ENCODE measurements at places on chromosomes 11 and 22.

DNA sequence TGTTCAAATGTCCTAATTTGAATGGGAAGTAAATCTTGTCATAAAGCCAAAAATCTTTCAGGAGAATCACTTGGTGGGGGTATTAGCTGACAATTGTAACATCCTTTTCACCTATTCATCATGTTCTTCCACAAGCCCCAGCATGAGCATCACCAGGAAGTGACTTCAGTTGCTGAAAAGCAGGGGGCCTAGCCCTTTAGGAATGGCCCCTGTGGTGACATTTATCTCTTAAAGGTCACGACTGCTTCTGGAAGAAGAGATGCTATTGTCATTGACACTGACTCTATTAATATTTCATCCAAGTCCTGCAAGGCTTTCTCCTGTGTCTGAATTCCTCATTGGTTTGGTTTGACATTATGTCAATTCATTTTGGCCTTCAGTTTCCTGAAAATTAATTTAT lies 92.6 kb downstream of the OR5AK2 start:
- DNase-seq, result no peak

- DNase-seq, result no peak
Measured at GRCh38 chr22:37423283-37423682, 4.0 kb downstream of the ELFN2 start.

GRCh38 chr11:30914143-30914762 lies 328.1 kb upstream of the MPPED2 start:
- DNase-seq, result peak; percentile 37

DNA sequence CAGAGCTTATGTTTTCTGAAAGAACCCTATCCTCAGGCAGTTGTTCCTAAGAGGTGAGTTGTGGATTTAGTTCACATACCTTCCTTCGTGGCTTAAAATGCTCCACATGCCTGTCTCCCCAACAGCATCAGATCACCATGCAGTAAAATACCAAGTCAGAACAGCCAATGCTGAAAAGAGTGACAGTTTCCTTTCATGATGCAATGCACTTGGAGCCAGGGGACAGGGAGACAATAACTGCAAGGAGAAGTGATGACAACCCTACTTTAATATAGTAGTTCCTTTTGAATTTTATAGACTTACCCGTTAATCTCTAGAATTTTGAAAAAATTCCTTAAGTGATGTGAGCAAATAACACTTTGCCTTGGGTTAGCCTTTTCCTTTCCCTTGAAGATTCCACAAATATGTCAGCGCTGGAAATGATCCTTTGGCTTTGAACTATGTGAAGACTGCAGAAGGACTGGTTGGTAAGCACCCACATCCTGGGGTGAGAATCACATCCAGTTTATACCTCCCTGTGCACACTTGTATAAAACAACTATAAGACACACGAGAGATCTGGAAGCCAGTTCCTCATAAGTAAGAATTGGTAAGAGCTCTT lies 71.2 kb downstream of the PIWIL4 start:
- no peak for DNase-seq

DNA sequence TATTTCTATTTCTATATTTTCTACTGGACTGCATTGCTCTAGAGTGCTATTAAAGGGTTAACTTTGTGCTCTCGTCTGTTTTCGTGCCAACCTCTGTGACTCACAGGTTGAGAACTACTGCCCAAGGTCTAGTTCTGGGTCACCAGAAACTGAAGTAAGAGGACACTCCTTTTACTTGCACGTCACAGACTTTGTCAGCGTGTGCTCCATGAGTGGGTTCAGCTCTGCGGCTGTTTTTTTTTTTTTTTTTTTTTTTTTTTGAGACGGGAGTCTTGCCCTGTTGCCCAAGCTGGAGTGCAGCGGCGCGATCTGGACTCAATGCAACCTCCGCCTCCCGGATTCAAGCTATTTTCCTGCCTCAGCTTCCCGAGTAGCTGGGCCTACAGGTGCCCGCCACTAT lies 49.8 kb downstream of the CLMP start:
- DNase-seq, result no peak

- no peak for DNase-seq
Measured at GRCh38 chr22:21652547-21653545, 10.7 kb downstream of the SDF2L1 start.

- no peak for DNase-seq
Measured at GRCh38 chr11:34028425-34028824, 23.1 kb upstream of the CAPRIN1 start.

- no peak for DNase-seq
Measured at GRCh38 chr22:29821291-29822016, 16.6 kb downstream of the ASCC2 start.

DNA sequence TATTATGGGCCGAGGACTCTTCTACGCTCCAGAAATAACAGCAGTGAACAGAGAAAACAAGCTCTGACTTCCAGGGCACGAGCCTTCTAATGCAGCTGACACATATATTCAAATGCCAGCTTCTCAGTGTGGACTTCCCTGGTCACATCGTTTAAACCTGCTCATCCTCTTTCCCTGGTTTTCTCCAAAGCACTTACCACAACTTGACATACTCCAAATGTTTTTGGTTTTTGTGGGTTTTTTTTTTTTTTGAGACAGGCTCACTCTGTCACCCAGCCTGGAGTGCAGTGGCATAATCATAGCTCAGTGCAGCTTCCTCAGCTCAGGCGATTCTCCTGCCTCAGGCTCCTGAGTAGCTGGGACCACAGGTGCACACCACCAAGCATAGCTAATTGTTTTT lies 105.5 kb downstream of the MICAL3 start:
- DNase-seq, result no peak

GRCh38 chr11:111395081-111395480 lies 16.0 kb upstream of the POU2AF1 start:
- DNase-seq, result no peak

DNA sequence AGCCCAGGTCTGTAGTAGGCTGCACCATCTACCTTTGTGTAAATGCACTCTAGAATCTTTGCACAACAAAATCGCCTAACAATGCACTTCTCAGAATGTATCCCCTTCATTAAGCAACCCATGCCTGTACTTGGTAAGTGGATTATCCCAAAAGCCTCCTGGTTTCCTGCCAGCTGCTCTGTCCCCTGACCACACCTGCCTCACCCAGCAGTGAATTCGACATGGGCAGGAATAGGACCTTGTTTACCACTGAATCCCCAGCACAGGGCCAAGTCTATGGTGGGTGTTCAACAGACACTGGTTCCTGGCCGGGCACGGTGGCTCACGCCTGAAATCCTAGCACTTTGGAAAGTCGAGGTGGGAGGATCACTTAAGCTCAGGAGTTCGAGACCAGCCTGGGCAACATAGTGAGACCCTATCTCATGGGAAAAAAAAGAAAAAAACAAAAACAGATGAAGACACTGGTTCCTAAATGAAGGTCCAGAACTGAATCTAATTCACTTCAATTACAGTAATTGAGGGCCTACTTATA lies 5.1 kb upstream of the SYCE3 start:
- DNase-seq, result no peak

DNA sequence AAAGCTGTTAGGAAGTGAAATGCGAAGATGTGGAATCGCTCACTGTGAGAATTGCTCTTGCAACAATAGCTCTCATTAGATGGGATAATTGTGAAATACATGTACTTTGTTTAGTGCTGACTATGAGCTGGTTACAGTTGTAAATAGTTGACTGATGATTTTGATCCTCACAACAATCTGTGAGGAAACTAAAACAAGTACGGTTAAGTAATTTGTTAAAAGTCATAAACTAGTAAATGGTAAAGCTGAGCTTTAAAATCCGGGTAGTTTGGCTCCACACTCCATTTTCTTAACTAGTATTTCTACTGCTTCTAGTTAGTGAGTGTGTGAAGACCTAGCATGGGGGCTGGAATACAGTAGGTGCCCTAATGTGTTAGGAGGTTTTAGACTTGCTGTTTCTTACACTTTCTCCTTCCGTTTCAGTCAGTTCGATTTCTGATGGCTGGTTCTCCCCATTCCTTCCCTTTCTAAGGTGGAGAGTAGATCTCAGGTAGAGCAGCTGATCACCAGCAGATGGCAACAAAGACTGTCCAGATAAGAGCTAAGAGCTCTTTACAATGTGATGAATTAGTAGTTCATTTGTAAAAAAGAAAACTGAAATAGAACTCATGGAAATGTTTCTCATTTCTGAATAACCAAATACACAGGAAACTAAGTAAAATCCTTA lies 16.3 kb upstream of the CYP2R1 start:
- DNase-seq, result peak; percentile 36

- DNase-seq, result no peak
Measured at GRCh38 chr11:133541021-133541719, 8.9 kb upstream of the OPCML start.

DNA sequence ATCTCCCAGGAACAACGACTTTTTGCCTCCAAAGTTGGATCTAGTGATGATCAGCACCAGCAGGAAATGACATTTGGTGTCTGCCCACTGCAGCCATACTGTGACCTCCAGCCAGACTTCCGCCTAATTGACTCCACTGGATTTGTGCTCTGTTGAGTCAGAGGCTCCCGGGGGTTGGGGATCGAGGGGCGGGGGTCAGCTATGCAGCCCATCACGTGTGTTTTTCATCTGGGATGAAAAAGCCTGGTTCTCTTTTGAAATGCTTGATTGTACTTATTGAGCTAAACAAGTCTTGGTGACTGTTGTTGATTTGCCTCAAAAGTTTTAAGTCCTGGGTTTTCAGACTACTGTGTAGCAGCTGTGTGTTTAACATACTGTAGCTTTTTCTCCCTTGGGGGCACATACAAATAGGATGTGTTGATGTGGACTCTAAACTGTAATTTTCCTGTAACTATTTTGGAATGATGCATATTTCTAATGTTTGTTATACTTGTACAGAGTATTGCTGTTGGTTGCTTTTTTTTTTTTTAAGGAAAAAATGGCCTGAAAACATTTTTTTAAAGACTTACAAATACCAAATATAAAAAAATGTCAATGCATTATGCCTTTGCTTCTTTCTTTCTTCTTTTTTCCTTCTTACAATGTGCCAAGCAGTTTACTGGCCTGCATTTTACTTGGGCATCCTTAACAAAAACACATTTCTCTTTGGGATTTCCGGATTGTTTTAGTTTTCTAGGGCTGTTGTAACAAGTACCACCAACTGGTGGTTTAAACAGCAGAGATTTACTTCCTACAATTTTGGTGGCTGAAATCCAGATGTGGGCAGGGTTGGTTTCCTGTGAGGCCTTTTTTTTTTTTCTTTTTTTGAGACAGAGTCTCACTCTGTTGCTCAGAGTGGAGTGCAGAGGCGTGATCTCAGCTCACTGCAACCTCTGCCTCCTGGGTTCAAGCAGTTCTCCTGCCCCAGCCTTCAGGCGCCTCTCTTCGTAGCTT lies 46.1 kb upstream of the OR4B1 start:
- DNase-seq, result no peak

- DNase-seq, result no peak
Measured at GRCh38 chr11:124874571-124875255, 9.5 kb downstream of the ROBO3 start.

DNA sequence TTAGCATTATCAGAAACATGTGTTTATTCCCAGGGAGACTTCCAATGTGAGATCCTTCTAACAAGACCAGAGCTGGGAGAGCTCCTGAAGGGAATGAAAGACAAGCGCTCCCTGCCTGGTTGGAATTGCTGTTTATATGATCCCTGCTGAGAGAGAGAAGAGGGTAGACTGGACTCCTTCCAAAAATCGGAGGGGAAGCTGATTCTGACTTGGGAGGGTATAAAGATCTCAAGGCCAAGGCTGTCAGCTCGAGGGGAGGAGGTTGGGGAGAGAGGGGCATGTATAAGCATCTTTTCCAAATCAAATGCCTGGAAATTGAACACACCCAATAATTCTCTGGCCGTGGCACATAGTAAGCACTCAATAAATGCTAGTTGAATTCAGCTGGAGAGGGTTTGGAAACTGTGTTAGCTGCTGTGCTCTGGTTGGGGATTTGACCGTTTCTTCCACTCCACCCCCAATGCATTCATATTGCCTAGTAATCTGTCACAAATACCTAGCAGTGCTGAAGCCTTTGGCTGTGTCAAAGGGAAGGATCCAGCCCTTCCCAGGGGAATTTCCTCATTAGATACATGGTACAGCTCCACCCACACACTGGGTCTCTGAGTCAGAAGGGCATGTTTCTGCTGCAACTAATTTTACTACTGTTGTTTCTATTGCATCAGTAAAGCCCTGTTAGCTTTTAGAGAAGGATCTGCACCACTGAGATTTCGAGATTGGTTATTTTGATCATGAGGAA lies 61.5 kb downstream of the CACNG2 start:
- DNase-seq, result no peak

DNA sequence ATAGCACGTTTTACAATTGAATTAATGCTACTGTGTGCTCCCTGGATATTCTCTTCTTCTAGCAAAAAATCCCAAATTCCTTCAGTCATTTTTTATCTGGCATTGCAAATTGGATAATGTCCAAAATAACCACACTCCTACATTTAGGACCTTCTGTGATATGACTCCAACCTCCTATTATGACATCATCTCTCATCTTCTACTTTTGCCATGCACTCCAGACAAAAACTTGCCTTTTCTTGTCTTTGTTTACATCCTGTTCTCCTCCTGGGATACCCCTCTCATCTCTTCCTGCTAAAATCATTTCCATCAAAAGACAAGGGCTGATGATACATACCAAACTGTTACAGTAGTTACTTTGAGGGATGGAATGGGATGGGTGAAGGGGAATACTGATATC lies 20.6 kb upstream of the TMEM218 start:
- no peak for DNase-seq

GRCh38 chr11:115645631-115646317 lies 141.6 kb upstream of the CADM1 start:
- no peak for DNase-seq

GRCh38 chr11:2385156-2386151 lies 8.3 kb downstream of the CD81 start:
- DNase-seq, result no peak

GRCh38 chr22:40524392-40525249 lies 111.9 kb downstream of the MRTFA start:
- DNase-seq, result no peak

- DNase-seq, result no peak
Measured at GRCh38 chr11:33507967-33508366, 192.7 kb downstream of the C11orf91 start.

- DNase-seq, result no peak
Measured at GRCh38 chr22:24486501-24486921, 8.6 kb upstream of the UPB1 start.

- DNase-seq, result no peak
Measured at GRCh38 chr22:31292236-31292989, at the start of gene PIK3IP1. PIK3IP1 (minus strand) TSS chr22:31292488; CDS start chr22:31292344, 144 bp downstream.

GRCh38 chr11:113862435-113862834 lies 12.9 kb downstream of the USP28 start:
- no peak for DNase-seq

- no peak for DNase-seq
Measured at GRCh38 chr11:76131671-76132631, 74.4 kb downstream of the WNT11 start.

- no peak for DNase-seq
Measured at GRCh38 chr11:72828081-72828567, 13.9 kb downstream of the ATG16L2 start.

DNA sequence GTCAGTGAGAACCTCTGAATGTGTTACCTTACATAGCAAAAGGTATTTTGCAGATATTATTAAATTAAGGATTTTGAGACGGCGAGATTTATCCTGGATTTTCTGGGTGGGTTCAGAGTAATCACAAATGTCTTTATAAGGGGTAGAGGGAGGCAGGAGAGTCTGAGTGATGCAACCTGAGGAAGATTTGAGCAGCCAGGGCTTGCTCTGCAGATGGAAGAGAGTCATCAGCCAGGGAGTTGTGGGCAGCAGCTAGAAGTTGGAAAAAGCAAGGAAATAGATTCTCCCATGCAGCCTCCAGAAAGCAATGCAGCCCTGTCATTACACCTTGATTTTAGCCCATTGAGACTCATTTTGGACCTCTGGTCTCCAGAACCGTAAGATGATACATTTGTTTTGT lies 4.1 kb upstream of the WDR74 start:
- DNase-seq, result no peak

GRCh38 chr11:36238881-36239280 lies 50.3 kb downstream of the COMMD9 start:
- DNase-seq, result no peak

GRCh38 chr11:9923280-9923679 lies 259.4 kb downstream of the SWAP70 start:
- DNase-seq, result no peak
